ENCODE measurements at places on chromosomes 5 and 9.

- DNase-seq = no peak
Measured at GRCh38 chr9:104319198-104319597, 184.9 kb upstream of the OR13F1 start.

- peak; percentile 50 for DNase-seq
Measured at GRCh38 chr5:149380466-149381121, 1.5 kb upstream of the IL17B start.

DNA sequence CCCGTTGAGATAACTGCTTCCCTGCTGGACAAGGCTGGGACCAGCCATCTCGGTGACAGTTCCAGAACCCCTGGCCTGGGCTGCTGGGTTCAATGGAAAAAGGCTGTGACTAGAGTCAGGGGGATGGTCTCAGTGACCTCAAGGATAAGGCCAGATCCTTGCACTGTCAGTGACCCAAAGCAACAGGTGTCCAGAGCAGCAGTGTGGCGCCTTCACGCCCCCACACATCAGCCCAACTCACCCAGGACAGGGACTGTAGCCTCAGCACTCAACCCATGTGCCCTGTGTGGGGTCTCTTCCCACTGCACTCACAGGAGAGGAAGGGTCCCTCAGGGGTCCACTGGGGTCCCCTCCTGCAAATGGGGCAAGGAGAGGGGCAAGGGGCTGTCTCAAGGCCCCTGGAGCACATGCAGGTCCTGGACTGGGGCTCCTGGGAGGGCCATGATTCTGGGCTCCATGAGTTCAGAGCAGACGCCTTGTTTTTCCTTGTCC, 698 bp upstream of the LCN2 start:
- no peak for DNase-seq

GRCh38 chr9:134688231-134688630, 46.6 kb downstream of the COL5A1 start:
- no peak for DNase-seq

DNA sequence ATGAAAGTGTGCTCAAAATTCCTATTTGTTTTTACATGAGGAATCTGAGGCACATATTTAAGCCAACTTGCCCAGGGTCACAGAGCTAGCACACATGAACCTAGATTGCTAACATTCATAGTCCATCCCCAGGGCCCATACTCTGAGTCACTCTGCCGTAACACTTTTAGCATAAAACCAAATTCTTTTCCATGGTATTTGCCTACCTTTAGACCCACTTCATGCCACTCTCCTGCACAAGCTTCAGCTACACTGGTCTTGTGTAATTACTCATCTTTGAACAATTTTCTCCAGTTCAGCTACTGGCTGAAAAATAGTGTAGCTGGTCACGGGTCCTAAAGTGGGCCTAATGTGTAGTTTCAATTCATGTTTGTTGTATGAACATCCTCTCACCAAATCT, 200.7 kb downstream of the SLC12A2 start:
- DNase-seq = no peak

- DNase-seq = no peak
Measured at GRCh38 chr9:108108280-108108851, 618.8 kb upstream of the KLF4 start.

- no peak for DNase-seq
Measured at GRCh38 chr9:106918825-106919509, 56.0 kb downstream of the ZNF462 start.

- DNase-seq = no peak
Measured at GRCh38 chr5:42579320-42579719, 156.1 kb downstream of the GHR start.

DNA sequence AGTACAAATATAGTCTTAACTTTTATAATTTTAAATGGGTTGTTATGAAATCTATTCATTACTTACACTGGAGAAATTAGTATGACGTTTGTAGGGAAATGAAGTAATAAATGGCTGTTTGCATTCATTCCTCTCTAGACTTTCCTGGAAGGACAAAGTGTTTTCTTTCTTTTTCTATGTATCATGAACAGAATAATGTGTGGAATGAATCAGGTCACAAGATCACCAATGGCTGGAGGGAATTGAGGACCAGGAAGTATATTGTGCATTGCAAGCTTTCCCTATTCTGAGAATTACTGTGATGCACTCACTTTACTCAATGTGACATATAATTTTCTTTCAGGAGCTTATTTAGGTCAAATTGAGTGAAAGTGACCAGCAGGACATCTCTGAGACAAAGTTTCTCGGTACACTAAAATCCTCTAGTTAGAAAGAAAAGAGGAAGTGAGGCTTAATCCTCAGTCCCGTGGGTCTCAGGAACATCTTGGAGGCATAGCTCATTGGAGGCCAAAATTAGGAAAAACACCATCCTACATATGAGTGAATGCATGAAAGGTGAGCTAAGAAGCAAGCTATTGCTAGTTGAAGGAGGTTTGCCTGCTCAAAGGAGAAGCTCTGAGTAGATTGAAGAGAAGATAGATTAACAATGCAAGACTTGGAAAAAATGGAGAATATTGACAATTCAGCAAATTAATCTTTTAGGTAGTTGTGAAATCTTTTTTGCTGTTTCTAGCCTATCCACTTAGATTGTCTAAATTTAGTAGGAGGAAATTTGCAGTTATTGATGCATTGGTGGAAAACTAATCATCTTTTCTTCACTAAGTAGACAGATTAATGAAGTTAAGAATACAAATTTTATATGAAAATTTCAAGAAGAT, 28.0 kb downstream of the ERAP2 start:
- no peak for DNase-seq

GRCh38 chr9:71990466-71990865, 69.9 kb downstream of the C9orf57 start:
- DNase-seq = no peak

DNA sequence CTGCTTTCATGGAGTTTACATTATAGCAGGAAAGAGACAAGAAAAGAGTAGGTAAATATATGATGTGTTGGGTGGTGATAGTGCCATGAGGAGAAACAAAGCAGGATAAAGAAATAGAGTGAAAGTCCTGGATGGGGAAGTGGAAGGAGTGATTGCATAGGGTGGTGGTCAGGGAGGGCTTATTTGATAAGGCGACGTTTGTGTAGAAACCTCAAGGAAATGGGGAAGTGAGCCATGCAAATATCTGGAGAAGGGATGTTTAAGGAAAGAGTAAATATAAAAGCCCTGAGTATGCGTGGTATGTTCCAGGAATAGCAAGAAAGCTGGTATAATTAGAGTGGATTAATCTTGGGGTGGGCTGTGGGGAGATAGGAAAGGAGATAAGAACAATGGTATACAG, 134.7 kb upstream of the SV2C start:
- DNase-seq = no peak

DNA sequence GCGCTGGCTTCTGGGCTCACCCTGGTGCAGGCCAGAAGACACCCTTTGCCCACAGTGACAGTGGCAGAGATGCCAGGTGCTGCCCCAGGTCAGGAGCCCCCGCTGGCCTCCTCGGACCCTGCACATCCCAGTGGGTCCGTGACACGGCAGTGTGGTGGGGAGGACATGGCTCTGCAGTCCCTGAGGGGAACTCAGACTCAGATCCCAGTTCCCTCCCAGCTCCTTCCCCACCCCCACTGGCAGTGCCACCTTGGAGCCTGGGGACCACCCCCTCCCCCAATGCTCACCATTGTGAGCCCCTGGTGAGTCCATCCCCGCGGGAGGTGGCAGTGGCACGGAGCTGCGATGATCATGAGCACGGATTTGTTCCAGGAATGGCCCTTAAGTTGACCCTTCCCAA, 562 bp upstream of the CCDC187 start:
- no peak for DNase-seq

- DNase-seq = no peak
Measured at GRCh38 chr5:88503041-88503345, 234.3 kb upstream of the TMEM161B start.

DNA sequence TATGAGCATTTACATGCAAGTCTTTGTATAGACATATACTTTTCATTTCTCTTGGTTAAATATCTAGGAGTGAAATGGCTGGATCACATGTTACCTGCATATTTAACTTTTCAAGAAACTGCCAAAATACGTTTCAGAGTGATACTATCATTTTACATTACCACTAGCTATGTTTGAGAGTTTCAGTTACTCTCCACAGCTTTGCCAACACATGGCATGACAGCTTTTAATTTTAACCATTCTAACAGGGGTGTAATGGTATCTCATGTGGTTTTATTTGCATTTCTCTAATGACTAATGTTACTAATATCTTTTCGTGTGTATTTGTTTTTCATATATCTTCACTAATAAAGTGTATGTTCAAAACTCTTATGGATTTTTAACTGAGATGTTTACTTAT, 99.8 kb downstream of the DTWD2 start:
- DNase-seq = no peak
